ENCODE measurements at places on chromosomes 4 and X.

GRCh38 chrX:15344106-15344505 lies 8.8 kb upstream of the PIGA start:
- DNase-seq: no peak

DNA sequence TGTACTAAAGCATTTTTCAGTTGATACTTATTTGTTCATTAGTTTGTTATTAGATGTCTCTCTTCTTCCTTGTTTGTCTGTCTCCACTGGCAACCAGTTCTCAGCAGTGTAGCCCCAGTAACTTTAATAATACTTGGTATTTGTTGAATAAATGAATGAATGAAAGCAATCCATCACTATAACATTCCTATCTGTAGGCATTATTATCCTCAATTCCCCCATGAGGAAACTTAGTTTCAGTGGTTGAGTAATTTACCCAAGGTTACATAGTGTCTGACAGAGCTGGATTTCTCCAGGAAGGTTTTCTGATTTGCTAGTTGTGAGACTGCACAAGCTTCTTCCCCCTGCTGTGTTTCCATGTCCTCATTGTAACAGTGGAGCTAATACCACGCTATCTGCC lies 27.8 kb upstream of the MAOB start:
- no peak for DNase-seq

GRCh38 chr4:147482281-147482680 lies 1.4 kb downstream of the EDNRA start:
- no peak for DNase-seq

- DNase-seq: peak; percentile 67
Measured at GRCh38 chrX:49915361-49916222, 6.8 kb upstream of the CLCN5 start.

DNA sequence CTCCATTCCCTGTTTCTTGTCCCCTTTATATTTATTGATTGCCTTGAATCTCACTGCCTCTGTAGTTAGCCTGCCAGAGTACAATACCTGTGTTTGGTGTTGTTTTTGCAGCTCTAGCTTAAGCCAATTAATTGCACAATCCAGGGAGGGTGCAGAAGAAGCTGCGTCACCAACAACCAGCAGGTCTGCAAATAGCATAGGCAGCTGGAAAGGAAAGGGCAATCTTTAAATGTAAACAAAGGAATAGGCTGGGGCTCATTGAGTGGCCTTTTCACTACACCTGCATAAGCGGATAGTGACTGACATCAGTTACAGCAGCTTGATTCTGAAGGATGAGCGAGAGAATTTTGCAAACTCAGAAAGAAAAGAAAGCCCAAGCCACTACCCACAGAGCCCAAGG lies 106.8 kb upstream of the RAI2 start:
- no peak for DNase-seq

- DNase-seq: no peak
Measured at GRCh38 chr4:86741846-86742245, 107.3 kb downstream of the SLC10A6 start.

DNA sequence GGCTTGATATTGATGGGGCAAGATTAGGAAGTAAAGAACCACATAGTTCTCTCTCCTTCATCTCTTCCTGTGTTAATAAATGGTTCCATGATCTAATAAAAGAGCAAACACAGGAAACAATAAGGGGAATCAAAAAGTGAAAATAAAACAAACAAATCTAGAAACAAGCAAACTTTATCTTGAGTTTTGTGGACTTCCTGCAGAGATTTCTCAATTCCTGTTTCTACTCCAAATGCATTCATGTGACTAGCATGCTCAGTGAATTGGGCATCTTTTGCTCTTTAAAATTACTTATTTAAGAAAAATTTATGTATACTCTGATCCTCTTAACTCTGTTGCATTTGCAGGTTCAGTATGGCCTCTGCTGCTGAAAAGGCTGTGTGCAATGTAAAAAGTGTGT lies 682.0 kb downstream of the KCTD8 start:
- DNase-seq: peak; percentile 29

GRCh38 chrX:131571348-131571747 lies 27.5 kb downstream of the OR13H1 start:
- no peak for DNase-seq

- no peak for DNase-seq
Measured at GRCh38 chr4:186758929-186759682, 35.5 kb upstream of the FAT1 start.

DNA sequence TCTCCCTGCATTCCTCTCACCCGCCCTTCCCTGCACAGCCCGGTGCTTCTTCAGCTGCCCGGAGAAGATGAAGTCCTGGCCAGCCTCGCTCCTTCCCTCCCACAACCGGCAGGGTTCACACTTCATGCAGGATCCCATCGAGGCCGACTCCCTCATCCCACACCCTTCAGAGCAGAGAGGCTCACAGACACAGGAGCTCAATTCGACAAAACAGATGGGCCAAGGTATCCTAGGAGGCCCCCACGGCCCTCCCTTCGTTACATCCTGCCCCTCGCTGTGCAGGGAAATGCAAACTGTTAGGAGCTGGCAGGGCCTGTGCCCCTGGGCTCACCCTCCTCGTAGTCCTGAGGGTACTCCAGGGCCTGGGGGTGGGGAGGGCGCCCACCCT lies 238.1 kb downstream of the DHRSX start:
- peak; percentile 51 for DNase-seq

DNA sequence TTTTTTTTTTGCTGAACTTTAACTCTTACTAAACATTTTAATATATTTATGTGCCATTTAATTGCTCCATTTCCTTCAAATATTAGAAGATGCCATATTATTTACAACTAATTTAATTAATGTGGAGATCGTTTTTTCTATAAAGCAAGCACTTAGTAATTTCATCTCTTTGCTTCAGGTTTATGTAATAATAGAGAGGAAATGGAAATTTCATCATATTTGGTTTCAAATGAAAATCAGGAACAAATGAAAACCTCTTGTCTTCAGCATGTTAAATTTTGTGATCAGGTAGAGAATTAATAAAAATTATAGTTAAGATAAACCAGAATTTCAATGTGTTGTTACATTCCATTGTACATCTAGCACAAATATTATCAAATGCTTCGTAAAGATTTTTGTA lies 120.1 kb downstream of the SYNPO2 start:
- DNase-seq: no peak

DNA sequence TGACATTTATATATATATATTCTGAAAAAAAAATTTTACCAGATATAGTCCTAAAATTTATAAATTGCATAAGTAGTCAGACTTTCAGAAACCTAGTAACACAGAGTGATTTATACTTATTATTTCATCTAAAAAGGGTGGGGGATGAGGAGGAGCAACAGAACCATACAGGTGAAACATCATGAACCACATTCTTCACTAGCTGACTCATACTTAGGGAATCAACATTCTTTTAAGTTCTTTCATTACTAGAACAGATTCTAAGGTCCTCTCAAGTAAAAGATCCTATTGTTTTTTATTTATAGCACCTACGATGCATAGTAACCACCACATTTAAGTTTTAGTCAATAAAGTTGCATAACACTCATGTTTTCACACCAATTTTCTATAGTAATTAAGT lies 166.1 kb downstream of the LRBA start:
- DNase-seq: no peak

DNA sequence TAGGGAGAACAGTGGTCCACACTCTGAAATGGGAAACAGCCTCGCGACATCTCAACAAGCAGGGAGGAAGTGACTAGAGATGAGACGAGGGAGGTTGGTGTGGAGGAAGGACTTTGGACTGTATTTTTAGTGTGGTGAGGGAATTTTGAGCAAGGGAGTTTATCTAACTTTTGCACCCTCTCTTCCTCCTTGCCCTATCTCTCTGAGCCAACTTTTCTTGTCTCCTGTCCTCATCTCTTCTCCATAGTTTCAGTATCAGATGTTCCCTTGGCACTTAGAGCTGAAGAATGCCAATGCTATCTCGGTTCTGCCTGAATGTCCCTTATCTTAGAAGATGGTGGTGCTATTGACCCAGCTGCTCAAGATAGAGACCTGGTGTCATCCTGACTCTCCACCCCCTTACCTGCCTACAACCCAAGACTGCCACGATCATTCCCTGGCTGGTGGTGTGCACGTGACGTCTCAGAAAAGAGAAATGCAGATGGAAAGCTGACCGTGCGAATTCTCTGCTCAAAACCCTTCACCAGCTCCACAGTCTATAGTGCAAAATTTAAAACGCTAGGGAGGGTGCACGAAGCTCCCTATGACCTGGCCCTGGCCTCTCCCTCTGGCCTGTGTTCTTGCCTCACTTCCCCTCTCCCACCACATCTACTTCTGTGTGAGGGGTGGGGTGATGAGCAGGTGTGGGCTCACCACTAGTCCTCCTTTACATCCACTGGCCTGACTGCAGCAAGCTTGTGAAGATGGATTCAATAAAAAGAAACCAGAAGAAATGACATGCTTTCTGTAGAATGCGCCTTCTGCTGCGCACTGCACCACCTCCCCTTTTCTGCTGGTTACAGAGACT lies 20.9 kb downstream of the MPP1 start:
- DNase-seq: no peak

GRCh38 chr4:76989391-76990061 lies 40.0 kb downstream of the SEPTIN11 start:
- DNase-seq: no peak

DNA sequence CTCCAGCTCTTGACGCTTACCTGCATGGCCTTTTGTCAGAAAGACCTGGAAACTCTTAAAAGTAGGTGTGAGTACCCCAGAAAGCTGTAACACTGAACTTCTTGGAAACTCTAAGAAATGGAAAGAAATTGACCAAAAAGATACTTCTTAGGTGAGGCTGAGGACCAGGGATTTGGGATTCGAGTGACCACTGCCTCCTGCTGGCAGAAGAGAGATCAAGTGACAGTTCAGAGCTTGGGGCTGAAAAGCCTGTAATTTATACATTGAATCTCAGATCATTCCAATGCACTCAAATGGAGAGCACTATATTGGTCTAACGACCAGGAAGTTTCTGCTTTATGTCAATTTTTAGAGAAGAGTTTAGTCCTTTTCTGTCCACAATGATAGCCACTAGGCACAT lies 204.6 kb downstream of the PDGFRA start:
- DNase-seq: peak; percentile 14

- DNase-seq: no peak
Measured at GRCh38 chrX:6465756-6466155, 69.2 kb downstream of the VCX3A start.

DNA sequence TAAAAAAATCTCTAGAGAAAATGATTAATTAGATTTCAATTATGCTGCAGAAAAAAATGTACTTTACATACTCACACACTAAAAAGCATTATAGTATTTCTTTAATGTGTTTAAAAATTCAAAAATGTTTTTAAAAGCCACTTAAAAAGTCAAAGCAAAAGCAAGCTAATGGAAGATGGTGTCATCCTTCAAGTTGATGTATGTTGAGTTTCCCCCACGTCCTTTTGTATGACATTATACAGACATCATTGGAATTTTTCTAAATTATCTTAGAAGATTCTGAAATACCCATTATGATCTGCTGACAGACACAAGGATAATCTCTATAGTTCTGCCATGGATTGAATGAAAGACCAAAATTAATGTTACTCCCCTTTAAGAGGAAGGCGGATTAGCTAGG lies 393.7 kb upstream of the TENM3 start:
- DNase-seq: no peak

DNA sequence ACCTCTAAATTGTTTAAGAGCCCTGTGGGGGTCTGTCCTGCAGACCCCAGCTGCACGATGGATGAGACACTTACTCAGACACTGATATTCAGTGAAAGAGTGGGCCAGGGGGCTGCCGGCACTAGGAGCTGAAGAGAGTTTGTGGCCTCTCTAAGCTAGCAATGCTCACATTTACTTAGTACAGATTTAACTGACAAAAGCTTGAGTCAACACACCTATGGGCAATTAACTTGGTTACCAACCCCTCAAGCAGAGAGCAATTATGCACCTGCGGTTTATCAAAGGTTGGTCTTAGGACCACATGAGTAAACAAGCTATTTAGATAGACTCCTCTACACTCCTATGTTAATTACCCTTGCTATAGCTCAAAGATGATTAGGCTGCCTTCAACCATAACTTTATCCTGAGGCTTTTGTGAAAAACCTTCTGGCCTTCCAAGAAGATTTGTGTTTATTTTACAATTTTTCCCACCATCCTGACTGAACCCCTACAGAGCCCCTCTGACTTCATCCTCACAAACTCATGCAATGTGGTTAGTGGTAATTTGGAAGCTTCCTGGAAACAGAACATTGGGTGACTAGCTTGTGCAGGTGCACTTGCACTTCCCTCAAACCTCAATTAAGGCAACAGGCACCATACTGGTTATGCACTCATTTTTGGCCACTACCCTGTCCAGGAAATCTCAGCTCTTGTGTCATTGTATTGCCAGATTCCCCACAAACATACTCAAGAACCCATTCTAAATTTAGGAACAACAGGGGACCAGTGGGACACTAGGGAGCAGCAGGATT lies 234.4 kb upstream of the ITM2A start:
- DNase-seq: no peak

DNA sequence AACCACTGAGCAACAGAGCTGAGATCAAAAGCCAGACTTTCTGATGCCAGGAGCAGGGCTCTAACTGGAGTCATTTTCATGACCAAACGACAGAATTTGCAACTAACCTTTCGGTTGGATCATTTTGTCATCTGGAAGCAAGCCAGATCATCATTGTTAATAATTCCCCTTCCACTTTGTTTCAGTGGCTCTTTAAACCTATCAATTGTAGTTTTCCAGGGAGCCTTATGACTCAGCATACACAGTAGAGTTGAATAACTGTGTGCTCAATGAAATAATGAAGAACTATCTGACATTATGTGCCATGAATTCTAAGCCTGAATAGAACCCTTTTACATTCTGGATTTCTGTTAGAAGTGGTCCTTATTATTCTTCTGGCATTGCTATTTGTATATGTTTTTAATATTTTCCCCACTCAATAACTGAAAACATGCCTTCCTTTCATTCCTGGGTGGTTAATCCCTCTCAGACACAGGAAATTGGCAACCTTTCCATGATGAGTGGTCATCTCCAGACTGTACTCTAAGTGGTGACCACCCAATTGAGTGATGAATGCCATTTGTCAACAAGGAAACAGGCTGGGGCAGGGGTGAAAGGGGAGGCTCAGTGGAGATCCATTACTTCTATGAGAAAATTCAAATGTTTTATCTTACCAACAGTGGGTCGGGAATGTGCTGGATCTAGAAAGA lies 431.8 kb downstream of the BCOR start:
- no peak for DNase-seq

DNA sequence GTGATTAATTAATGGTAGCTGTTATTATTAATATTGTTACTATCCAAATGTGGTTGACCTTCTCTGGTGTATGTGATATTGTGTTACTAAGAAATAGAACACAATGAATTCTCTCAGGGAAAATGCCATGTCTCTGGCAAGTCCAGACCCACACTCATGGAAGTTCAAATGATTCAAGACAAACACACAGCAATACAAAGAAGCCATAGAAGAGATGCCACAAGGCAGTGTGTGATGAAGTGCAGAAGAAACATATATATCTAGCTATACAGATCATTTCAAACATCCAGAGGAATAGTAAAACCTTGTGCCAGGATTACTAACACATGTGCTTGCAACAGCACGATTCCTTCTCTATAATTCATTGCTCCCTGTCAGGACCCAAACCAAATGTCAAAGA lies 93.1 kb upstream of the SOD3 start:
- DNase-seq: no peak

- DNase-seq: no peak
Measured at GRCh38 chr4:75001871-75002270, 69.0 kb downstream of the PARM1 start.
